Activated CD8-positive, alpha-beta memory T cell treated with anti-CD3 and anti-CD28 coated beads for 48 hours (primary cell): ENCODE measurements at places on chromosomes 12 and 14.

GRCh38 chr12:82765971-82766705 lies 79.4 kb downstream of the TMTC2 start:
- no peak for DNase-seq

DNA sequence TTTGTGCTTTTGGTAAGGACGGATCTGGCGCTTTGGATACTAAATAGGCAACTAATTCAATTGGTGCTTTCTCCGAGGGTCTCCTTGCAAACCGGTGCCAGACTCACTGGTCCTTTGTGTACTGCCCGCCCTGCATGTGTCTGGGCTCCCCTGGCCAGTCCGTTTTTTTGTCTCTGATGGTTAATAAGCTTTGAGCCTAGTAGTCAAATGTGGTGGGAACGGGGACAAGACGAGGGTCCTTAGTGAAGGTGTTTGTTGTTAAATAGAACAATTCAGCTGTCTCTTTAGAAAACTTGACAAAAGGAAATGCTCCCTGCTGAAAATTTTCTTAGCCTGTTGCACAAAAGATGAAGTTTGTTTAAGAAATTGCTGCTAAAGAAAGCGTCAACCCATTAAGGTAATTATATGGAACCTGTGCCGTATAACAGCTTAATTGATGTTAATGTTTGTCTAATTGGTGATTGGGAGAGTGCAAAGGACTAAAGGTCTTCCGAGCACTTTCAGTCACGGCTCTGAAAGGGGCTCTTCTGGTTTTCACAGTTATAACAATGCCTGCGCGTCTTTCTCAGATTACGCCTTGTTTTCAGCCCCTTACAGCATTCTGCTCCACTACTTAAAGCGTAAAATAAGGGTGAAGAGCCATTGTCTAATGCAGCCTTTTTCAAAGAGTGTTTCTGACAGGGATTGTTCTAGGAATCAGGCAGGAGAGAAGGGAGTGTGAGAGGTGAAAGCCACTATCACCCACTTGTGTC lies 537.4 kb downstream of the PRKD1 start:
- DNase-seq = no peak

DNA sequence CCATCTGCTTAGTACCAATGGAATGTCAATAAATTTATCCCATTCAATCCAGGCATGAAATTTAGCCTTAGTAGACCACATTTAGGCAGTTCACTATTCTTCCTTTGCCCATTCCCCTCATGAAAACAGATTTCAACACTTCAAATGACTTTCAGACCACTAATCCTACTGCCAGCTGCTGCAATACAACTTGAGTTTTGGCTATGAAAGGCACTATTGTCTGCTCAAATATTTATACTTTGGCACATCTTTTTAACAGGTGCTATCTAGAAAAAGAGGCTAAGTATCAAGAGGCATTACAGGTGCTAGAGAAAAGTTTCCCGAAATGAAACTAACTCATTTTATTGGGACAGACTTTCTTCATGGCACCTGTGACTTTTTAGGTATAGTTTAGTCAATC lies 499.8 kb downstream of the C12orf50 start:
- DNase-seq = no peak

DNA sequence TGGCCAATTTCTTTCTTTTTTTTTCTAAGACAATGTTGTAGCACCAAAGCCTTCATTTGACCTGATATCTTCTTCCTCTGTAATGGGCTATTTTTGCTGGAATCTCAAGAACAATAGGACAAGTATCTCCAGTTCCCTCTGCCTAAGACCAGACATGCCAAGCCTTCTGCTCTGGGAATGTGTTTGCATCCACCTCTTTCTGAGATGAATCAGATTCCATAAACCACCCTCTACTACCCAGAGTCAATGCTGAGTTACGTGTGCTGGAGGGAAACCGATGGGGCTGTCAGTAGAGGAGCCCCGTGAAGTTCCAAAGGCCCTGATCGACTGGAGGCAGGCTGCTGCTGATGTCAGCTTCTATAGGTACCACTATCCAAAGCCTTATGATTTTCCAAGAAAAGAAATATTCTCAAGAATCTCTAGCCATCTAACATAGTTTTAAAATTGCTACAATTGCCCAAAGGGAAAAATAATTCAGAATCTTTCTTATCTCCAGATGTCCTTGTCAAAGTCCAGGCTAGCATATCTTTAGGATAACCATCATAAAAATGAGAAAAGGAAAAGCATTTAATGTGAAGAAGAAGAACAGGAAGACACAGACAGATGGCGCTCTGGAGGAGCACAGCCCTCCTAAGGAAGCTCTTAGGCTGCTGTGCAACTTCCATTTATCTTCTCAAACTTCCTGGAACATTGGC lies 101.9 kb downstream of the SLC8A3 start:
- DNase-seq = no peak

DNA sequence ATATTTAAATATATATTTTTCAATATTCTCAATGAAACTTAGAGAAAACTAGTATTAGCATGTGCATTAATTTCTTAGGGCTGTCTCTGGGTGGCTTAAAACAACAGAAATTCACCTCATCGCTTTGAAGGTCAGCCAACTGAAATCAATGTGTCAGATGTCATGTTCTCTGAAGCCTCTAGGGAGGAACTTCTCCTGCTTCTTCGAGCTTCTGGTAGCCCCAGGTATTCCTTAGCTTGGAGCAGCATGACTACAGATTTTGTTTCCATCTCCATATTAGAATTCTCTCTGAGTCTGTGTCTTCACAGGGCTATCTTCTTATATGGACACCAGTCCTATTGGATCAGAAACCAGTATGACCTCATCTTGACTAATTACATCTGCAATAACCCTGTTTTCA lies 221.5 kb downstream of the PDZRN4 start:
- no peak for DNase-seq

- DNase-seq = no peak
Measured at GRCh38 chr12:123790905-123791467, 28.9 kb downstream of the DNAH10 start.

GRCh38 chr12:111312708-111313107 lies 56.2 kb downstream of the PHETA1 start:
- no peak for DNase-seq

- DNase-seq = no peak
Measured at GRCh38 chr12:64103825-64104740, 118.0 kb downstream of the KICS2 start.

DNA sequence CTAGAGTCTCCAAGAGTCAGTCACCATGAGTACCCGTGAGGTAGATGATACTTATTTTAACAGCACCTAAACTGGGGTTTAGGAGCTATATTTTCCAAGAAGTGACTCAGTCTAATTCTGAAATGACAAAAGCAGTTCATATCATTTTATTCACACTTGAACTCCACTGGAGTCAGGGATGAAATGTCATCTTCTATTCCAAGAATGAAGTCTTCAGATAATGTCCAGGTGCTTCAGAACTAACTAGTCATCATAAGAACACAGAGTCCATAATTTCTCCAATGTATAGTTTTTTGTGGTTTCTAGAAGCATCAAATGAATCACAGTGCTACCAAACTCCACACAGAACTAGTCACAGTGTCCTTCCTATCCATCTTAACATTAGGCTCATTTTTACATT lies 13.3 kb downstream of the DNM1L start:
- no peak for DNase-seq

- no peak for DNase-seq
Measured at GRCh38 chr14:30698463-30698862, 76.3 kb downstream of the SCFD1 start.

DNA sequence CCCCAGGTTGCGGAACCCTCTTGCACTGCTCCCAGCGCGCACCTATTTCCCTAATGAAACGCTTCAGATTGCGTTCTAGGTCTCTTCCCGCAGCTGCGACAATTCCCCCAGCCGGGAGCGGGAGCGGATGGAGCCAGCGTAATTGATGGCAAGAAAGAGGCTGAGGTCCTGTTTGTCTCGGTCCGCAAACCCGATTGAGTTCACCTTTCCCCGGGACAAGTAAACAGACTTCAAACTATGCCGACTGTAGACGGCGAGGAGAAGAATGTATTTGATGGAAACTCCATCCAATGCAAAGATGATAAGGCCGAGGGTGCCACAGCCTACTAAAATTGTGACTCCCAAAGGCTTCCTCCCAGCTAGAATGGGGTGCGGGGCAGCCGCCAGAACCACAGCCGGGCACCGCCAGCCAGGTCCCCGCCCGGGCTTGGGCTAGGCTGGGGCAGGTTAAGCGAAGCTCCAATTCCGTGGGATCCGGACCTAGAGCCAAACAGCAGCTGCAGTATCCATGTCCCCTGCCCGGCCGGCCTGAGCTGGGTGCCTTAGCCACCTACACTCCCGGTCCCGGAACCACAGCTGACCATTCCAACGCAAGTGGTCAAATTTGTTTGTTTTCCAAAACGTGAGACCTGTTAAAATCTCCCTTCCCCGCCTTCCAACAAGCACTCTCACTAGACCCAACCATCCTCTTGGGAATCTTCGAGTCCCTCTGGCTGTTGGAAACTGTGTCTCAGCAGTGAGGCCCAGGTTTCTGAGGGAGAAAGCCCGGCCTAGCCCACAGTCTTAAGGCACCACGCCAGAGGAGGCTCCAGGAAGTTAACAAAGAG lies 5.5 kb downstream of the NKX2-1 start:
- no peak for DNase-seq

DNA sequence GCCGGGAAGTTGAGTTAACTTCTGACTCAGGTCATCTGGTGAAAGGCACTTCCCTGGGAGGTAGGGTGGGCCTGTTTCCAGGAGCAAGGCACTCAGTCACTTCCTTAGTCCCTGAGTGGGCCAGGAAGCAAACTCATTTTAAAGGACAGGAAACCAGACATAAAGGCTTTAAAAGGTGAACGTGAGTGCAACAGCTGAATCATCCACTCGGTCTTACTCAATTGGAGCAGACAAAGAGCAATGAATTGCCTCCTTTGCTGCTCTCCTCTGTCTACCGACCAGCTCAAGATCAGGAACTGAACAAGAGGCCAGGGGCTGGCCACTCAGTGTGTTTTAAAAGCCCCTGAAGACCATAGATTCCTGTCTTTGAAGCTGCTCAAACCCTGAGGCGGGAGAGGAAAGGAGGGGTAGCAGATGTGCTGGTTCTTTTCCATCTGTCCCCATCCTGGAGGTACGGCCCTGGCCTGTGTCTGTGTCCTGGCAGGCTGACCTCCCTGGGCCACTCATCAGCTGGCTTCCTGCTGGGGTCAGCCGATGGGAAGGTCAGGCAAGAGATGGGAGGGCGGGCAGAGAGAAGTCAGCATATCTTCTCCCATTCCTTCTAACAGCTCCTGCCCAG lies 148.9 kb downstream of the PPM1H start:
- no peak for DNase-seq

GRCh38 chr14:42421377-42422078 lies 814.9 kb downstream of the LRFN5 start:
- DNase-seq = no peak

DNA sequence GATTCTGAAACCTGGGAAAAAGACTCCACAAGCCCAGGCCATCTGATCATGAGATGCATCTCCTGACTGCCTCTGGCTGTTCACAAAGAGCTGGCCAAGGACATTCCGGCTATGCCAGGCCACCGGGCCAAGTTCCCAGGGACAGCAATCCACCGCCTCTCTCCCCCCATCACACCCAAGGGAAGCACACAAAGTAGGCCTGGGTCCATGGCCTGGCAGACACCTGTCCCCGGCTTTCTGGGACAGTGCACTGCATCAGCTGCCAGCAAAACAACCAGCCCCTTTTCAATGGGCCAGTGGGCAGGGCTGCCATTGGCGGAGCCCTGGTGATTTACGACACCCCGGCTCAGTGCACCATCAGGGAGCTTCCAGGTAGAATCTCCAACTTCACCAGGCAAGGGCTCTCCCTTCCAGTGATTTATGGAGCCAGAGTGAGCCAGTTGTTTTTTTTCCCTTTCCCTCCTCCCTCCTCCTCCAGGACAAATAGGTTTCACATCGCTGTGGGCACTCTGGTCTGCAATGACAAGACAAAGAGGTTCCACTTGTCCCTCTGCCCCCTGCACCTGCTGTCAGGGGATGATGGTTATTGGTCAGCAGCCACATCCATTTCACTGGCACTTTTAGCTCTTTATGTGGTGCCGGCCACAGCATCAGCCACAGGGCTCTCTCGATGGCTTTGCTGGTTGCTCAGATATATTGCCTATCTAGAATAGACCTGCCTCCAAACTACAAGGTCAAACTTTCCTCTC lies 149.6 kb downstream of the SLC38A6 start:
- no peak for DNase-seq

GRCh38 chr12:79012636-79013035 lies 148.1 kb downstream of the SYT1 start:
- DNase-seq = no peak

DNA sequence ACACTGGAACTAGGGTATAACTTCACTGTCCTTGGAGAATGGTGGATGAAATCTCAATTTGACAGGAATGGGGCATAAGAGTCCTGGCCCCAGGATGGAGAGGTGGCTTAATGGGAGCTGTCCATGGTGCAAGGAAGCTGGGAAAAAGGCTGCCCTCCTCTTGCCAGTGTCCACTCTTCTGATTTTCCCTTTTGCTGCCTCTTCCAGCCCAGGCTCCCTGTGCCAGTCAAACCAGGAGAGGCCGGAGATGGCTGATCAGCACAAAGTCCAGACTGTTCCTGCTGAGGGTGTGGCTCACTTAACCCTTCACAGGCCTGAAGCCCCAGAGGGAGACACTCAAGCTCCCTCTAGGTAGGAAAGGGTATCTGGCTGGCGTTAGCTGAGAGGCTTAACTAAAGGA lies at the start of gene MYO1A:
Gene MYO1A (minus strand): TSS at position 240 of the 400 bp plus-strand sequence. CDS start 1,806 bp downstream, outside the sequence.
- no peak for DNase-seq

- no peak for DNase-seq
Measured at GRCh38 chr12:30977537-30978349, 51.2 kb downstream of the TSPAN11 start.

GRCh38 chr14:21026988-21027315 lies 2.1 kb upstream of the NDRG2 start:
- no peak for DNase-seq

GRCh38 chr12:75661908-75662307 lies 150.5 kb upstream of the KRR1 start:
- DNase-seq = no peak
